ENCODE measurements at places on chromosomes 1 and 21.

GRCh38 chr1:2163205-2163604 is 31.4 kb downstream of the FAAP20 start:
- DNase-seq: peak; percentile 43

- DNase-seq: no peak
Measured at GRCh38 chr21:34372321-34372720, 3.0 kb upstream of the SMIM11 start.

- DNase-seq: no peak
Measured at GRCh38 chr1:156471496-156472490, 28.8 kb downstream of the MEF2D start.

- no peak for DNase-seq
Measured at GRCh38 chr1:53462193-53462592, 3.0 kb downstream of the DMRTB1 start.

DNA sequence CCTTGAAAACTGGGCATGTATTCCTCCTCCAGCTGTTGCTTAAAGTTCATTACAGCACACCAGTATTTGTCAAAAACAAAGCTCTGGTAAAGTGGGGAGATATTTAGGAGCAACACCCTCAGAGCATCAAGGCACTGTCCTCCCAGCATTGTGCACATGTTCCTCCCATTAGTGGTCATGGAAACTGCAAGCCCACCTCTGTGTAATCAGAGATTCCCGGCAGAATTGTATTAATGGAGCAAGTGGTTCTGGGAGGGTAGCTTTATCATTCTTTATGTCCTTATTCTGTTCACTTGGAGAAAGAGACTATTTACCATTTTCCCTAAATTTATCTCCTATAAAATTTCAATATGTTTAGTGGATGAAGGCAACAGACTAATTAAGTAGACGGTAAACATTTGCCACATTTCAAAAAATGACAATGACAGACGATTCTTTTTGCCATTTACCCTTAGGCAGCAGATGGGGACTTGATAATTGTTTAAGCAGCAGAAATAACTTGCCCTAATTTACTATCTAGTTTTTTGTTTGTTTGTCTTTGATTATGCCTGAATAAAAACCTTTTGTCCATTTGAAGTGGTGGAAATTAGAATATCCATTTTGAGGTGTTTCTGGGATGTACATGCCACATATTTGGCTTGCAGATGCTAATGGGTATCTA is 289.6 kb upstream of the ST6GALNAC5 start:
- no peak for DNase-seq

DNA sequence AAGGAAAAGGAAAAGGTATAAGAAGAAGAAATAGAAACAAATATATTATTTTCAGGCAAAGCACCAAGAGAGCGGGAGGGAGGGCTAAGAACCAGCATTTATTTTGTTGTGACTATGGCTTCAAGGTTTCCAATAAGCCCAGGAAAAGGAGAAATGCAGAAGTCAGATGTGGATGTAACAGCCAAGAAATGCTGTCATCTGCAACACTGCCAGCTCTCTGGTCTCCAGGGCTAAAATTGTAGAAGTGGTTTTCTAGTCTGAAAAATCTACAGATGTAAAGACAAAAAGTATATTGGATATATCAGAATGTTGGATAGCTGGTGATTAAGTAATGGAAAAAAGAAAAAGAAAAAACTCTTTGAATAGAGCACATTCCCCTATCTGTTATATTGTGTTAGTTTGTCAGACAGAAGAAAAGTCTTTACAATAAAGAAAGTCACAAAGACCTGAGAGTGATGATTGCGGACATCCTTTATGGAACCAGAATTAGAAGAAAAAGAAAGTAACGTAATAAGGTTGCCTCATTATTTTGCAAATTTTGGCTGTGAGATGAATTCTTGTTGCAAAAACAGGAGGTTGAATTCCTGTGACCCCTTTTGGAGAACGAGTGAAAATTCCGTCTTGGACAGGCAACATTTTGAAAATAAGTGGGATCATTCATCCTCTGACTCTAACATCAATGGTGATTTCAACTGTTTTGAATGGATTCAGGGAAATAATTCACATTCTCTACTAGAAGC is 938.1 kb downstream of the TTLL7 start:
- no peak for DNase-seq

DNA sequence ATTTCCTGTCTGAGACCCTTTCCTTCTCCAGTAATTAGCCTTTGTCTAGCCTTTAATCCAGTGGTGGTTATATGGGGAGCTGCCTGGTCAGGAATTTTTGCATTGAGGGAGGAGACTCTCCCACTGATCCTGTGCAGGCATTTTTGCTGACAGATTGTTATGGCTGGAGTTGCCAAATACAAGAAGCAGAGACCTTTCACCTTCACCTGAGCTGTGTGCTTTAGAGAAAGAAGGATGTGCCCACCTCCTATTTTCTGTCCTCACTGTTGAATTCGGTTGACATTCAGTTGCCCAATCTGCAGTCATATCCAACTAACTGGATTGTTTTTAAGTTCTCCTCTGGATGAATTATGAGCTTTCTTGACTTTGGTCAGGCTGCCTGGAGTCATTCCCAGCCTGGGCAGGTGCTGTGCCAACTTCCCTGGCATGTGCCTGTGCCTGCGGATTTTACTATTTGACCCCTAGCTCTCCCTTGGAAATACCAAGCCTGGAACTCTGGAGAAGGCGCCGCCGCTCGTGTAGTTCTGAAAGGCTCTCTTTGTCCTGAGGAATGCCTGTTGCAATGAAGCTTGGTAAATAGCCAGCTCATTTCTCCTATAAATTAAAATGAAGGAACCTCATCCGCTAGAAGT is 143.9 kb downstream of the NOS1AP start:
- DNase-seq: peak; percentile 21

DNA sequence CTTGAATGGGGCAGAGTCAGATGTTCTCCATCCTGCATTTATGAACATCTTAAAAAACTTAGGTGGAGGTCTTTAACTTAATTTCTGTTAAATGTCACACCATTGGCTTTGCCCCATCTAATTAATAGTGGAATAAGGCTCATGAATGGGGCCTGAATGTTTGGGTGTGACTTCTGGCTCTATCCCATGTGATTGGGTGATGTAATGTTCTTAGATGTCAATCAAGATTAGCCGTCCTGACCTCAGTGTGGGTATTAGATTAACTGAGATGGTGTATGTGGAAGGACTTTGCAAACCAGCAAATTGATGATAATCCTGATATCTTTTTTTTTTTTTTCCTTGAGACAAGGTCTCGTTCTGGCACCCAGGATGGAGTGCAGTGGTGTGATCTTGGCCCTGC is 38.1 kb downstream of the C1orf21 start:
- no peak for DNase-seq

GRCh38 chr21:33029385-33029921 is 3.7 kb downstream of the OLIG2 start:
- DNase-seq: no peak

DNA sequence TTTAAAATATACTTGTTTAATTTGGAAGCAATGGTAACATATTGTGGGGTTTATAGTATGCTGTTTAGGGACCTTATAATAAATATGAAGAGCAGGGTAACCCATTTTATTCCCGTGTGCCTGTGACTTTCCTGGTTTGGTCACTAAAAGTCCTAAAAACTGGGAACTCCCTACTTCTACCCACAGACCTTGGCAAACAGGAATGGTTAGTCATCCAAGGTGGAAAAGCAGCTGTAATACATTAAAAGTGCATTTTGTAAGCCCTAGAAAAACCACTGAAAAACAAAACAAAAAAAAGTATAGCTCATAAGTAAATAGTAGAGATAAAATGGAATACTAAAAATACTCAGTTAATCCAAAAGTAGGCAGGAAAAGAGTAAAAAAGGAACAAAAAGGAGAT is 538.9 kb downstream of the LMO4 start:
- DNase-seq: no peak

GRCh38 chr1:234727018-234727940 is 117.3 kb upstream of the IRF2BP2 start:
- DNase-seq: peak; percentile 18

GRCh38 chr1:65372557-65372956 is 47.9 kb upstream of the LEPR start:
- DNase-seq: no peak

GRCh38 chr1:97581614-97582051 is 339.2 kb downstream of the DPYD start:
- no peak for DNase-seq
